Activated T-cell treated with anti-CD3 and anti-CD28 coated beads, Interleukin-2, amount 50 U/mL, for 72 hours (primary cell): ENCODE measurements at places on chromosomes 7 and 10. TPM values are rescaled to one million over a fixed set of nuclear protein-coding genes. Genes with fewer than 3 reads are reported as not detected.

- no peak for DNase-seq
These were observed 41.6 kb upstream of the GSAP start for GRCh38 chr7:77457779-77458178.

DNA sequence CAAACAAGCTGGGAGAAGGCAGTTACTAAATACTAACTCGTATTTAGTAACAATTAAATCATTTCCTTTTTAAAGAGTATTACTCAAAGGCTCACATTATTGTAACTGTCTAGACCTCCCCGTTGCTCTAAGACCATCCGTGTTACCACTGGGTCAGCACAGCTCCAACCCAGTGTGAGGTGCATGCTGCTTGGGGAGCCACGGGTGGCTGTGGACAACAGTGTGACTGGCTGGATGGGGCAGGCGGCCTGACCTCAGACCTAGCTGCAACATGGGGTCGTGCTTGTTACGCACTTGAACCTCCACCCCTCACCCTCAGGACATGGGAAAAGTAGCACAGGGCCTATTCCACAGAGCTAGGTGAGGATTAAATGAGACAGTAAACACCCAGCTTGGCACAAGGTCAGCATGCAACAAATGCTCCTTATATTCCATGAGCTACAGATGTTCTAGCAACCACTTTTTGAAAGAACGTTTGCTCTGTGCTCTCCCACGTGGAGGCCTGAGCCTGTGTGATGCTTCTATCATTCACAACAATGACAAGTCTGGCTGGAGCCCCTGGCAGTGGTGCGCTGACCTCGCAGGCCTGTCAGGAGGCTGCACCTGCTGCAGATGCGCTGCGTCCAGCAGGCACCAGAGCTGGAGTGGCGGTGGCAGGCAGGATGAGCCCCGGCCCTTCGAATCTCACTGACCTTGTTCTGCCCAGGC is 135.7 kb downstream of the PKD1L1 start:
- DNase-seq: no peak

- DNase-seq: no peak
These were observed 121.3 kb downstream of the ADCY1 start for GRCh38 chr7:45695249-45695995.

DNA sequence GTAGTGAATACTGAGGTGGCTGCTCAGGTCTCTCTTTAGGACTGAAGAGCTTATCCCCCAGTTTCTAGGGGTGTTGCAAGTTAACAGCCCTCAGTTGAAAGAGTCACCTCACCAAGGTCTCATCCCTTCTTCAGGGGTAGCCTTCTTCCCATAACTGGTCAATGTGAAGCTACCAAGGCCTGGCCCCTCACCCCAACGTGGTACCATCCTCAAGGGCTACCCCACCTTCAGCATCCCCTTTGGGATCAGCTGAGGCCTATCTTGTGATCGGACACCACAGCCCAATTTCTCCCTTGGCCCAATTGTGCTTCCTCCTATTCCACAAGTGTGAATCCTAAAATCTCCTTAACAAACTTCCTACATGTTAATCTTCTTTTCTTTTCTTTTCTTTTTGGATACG is 289.5 kb upstream of the MKLN1 start:
- DNase-seq: no peak

GRCh38 chr10:3527869-3528268 is 257.1 kb downstream of the KLF6 start:
- no peak for DNase-seq

DNA sequence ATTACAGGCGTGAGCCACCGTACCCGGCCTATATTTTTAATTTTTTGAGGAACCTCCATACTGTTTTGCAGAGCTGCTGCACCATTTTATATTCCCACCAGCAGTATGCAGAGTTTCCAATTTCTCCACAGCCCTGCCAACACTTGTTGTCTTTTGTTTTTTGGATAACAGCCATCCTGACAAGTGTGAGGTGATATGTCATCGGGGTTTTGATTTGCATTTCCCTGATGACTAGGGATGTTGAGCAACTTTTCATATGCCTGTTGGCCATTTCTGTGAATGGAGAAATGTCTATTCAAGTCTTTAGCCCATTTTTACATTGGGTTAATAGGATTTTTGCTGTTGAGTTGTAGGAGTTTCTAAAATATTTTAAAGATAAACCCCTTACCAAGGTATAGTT is 22.2 kb downstream of the ENTPD7 start:
- DNase-seq: no peak

GRCh38 chr10:108132303-108132702 is 967.8 kb upstream of the SORCS1 start:
- DNase-seq: no peak

- DNase-seq: no peak
These were observed 149.6 kb downstream of the PRKCQ start for GRCh38 chr10:6430423-6430980.

GRCh38 chr7:90677486-90678404 is 81.6 kb downstream of the CDK14 start:
- DNase-seq: no peak

DNA sequence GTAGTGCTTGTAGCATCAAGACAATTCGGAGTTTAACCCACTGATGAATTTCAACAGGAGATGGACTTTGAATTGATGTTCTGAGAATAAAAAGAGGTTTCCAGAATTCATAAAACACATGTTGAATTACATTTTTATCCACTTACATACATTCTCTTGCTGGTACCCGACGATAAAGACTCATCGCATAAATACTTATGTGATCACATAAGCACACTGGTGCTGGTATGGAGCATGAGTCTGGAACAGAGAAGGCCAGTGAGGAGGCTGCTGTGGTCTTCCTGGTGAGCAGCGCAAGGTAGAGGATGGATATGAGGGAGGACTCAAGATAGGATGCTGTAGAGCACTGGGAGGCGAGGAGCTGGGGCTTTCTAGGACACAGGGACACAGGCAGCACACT is 109.0 kb downstream of the RNF216 start:
- DNase-seq: no peak

GRCh38 chr7:28346676-28347363 is 65.5 kb upstream of the CREB5 start:
- no peak for DNase-seq

DNA sequence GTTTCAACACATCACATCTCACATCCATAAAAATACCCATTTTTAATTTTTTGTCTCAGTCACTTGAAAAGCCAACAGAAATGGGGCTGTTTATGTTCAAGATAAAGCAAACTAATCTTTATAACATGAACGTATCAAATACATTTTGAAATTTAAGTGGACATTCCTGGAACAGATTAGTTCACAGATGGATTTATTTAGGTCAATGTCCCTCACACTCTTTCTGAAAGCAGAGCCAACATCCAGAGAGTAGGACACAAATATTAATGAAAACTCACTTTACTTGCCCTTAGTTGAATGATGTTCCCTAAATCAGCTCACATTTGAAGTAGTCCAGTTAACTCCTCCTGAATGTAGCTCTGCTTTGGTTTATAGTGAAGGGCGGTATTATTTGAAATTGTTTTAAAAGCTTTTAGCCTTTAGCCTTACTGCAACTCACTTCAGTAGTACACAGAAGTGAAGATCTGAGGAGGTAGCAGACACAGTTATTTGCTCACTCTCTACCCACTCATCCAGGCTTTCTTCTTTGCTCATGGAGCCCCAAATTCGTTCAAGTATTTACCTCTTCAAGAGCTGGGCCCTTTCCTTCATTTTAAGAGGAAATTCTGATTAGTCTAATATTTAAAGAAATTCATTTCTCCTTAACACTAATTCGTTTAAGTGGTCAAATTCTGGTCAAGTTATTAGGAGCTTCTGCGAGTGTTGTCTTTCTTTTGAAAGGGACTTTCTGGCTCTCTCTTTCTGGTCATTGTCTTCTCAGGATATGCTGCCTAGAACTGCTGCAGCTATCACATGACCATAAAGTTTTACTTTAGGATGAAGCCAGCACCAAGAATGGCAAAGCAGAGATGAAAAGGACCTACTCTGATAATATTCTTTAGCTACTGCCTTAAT is 180.6 kb upstream of the AGR3 start:
- DNase-seq: no peak

DNA sequence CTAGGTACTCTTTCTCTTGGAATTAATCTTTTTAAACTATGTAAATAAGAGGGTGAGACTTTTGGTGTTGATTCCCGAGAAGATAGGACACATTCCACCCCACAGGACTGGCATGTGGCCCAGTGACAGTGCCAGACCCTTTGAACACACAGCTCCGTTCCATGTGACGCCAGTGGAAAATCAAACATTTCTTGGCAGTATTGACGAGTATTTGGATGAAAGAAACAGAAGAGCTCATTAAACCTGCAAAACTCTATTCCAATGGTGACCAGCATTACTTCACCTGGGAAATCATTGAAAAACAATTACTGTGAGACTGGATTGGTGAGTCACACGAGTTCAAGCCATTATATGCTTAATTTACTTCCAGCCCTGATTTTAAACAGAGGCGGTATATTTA is 25.8 kb downstream of the AKR1E2 start:
- no peak for DNase-seq

Gene KBTBD2
- total RNA-seq: 30.1 TPM

Gene CCDC172
- total RNA-seq: not detected

Gene ADAM22
- total RNA-seq: 3.2 TPM

Gene AKR1C2
- 0.22 TPM for total RNA-seq

Gene CYP26C1
- total RNA-seq: 0.05 TPM

Gene SPACDR
- total RNA-seq: 5.4 TPM

Gene FAS
- total RNA-seq: 138 TPM

Gene ITGB1
- 52.3 TPM for total RNA-seq
